ENCODE measurements at places on chromosomes 12 and 14. TPM values are rescaled to one million over a fixed set of nuclear protein-coding genes. Genes with fewer than 3 reads are reported as not detected.

HPD gene
- total RNA-seq: not detected

GRCh38 chr14:68020493-68020892, 200.9 kb downstream of the RAD51B start:
- DNase-seq: no peak

- DNase-seq: no peak
Measured at GRCh38 chr14:96096639-96097610, 57.8 kb downstream of the C14orf132 start.

DNA sequence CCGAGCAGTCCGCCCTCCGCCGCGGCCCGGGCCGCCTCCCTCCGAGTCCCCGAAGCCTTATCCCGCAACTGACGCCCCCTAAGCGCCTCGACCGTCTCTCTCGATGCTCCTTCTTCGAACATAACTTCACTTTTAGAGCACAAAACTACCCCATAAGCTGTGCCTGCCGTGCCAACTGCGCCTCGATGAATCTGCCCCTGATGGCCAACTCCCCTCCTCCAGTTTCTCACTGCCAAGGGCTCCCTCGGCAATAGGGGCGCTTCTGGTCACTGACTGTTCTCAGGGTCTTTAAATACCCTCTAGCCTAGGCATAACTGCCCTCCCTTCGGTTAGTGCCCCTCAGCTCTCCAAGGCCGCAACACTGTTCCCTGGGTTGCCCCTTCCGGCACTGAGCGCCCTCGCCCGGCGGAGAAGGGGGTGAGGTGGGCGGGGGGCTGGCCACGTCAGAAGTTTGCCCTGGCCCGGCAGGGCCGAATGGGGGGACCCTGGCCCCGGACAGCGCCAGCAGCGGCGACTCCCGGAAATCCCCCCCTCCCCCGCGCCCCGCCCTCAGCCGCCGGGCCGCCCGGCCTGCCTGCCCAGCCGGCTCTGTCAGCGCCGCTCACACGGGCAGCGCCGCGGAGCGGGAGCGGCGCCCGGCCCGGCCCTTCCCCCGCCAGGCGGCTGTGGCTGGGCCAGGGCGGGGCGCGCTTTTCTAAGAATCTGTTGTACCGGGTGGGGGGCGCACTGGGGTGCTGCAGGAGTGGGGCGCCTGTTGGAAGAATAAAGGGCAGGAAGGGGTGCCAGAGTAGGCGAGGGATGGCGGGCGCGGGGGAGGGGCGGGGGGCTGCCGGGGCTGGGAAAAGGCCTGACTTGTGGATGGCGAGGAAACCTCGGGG, 10.6 kb downstream of the RARG start:
- DNase-seq: peak; percentile 50

DNA sequence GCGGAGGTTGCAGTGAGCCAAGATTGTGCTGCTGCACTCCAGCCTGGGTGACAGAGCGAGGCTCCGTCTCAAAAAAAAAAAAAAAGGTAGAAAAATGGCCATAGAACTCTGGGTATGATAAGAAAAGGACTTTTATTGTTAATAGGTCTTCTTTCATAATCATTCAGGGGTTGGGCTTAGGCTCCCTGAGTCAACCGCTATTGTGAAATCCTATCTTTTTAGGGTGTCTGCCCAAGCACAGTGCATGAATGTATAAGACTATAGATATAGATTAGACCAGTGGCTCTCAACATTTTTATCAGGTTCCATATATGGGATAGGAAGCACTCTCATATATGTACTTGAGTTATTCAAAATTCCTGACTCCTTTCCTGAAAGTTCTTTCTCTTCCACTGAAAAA, 48.7 kb upstream of the USP15 start:
- no peak for DNase-seq

- DNase-seq: peak; percentile 69
Measured at GRCh38 chr12:25130741-25131188, 64.2 kb downstream of the DNAI7 start.

C12orf56 gene
- total RNA-seq: 0.19 TPM

KRT2 gene
- not detected for total RNA-seq

DNA sequence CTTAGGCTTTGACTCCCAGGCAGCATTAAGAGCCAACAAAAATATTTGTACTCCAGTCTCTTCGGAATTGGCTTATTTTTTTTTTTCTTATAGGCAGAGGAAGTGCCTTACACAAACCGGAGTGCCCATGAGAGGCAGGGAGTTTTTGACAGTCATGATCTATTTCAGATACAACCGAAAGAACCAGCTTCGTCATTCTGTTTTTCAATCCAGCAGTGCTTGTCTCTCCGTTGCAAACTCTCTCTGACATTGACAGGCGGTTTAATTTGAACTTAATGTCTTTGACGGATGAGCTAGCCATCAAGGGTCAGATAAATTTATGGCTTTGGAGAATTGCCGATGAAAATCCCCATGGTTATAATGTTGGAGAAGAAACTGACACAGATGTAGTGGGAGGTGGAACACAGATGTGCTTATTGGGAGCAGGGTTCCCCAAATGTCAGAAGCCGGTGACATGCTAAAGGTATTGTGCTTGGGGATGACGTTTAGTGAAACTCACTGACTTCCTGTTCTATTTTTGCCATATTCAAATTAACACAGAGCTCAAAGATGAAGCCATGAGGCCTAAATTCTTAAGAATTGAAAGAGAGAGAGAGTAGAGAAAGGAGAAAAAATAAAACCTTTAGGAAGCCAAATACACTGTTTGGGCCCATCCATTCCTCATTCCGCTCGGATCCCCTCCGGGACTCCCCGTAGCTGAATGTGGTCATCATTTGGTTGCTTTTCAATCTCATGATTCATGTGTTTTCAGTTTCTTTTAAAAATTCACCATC, 59.7 kb downstream of the PLXNC1 start:
- DNase-seq: no peak

- peak; percentile 86 for DNase-seq
Measured at GRCh38 chr12:103827911-103828391, 13.1 kb downstream of the NT5DC3 start.

AICDA gene
- 1.1 TPM for total RNA-seq

- no peak for DNase-seq
Measured at GRCh38 chr14:49945448-49946319, 52.8 kb downstream of the ARF6 start.

GRCh38 chr12:82665142-82665923, 21.4 kb upstream of the TMTC2 start:
- no peak for DNase-seq

TTC9 gene
- 0.05 TPM for total RNA-seq

DNA sequence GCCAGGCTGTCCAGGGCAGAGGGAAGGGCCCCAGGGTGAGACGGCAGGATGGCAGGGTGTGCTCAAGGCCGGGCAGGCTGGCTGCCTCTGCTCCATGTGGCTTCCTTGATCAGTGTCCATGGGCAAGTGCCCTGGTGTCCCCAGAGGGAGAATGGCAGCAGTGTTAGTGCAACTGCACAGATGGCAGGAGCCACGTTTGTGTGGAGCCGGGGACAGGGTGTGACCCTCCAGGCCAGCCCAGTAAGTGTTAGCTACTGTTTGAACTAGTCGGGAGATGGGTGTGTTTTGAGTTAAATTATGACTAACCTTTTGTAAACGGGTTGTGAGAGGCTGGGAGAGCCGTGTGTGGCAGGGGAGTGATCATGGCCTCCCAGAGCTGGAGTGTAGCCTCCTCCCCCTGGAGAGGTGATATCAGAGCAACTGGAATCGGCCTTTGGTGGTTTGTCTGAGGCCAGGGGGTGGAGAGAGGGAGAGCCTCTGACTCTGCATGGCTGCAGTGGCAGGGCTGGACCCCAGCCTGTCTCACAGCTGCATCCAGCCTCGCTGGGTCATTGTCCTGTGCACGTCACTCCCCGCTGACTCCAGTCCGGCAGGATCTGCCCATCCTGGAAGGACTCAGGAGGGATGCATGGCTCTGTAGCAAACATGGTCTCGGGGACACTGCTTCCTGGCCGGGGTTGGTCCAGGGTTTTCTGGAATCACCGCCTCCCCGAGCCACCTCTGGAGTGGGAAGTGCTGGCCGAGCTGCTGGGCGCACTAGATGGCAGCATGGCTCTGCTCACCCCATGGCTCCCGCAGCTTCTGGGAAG, 27.8 kb downstream of the AACS start:
- DNase-seq: no peak

AKAP6 gene
- total RNA-seq: 2.6 TPM

GRCh38 chr12:27915021-27915420, 57.5 kb downstream of the PTHLH start:
- no peak for DNase-seq

MANSC4 gene
- total RNA-seq: 0.37 TPM

- peak; percentile 48 for DNase-seq
Measured at GRCh38 chr14:77409131-77409533, 14.2 kb downstream of the NOXRED1 start.

DNA sequence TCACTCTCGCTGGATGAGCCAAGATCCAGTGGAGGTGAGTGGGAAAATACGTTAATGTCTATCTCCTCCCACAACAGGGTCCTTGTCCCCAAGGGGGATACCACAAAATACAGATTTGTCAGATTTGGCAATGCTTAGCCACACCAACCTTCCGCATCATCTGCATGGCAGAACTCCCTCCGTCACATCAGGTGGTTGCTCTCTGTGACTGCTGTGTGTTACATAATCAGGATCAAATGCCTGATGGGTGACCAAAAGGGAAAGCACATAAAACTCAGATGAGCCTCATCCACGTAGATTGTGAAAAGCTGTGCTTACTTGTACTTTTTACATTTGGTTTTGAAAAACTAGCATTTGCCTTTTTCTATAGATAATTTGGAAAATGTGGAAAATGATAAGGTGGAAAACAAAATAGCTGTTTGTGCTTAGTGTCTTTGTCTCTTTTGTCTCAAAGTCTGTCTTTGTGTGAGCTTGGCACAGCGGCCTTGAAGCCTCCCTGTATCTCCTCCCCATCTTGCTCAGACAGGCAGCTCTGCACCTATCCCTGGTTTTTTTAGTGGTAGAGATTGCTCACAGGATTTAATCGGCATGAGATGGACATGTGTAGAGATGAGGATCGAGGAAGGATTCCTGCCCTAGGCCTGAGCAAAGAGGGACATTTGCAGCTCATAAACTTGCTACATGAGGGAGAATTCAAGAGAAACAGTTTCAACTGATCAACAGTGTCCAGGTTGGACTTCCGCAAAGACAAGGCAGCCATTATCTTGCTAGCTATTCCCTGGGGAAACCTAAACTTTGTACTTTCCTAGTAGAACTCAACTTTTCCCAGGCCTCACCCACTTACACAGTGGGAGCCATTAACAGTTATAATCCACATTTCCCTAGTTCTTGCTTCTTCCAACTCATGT, 3.6 kb upstream of the FGF6 start:
- DNase-seq: peak; percentile 22

SH2B3 gene
- 57.1 TPM for total RNA-seq

AMDHD1 gene
- total RNA-seq: 1.1 TPM

RNU4-1 gene
- total RNA-seq: not detected

- DNase-seq: peak; percentile 27
Measured at GRCh38 chr14:61470261-61470960, 149.0 kb downstream of the PRKCH start.

NPFF gene
- total RNA-seq: not detected

PPP1R13B gene
- total RNA-seq: 3.2 TPM

- no peak for DNase-seq
Measured at GRCh38 chr14:78631551-78631950, 461.4 kb downstream of the NRXN3 start.

TAS2R19 gene
- 0.55 TPM for total RNA-seq

KRT75 gene
- total RNA-seq: not detected

DNA sequence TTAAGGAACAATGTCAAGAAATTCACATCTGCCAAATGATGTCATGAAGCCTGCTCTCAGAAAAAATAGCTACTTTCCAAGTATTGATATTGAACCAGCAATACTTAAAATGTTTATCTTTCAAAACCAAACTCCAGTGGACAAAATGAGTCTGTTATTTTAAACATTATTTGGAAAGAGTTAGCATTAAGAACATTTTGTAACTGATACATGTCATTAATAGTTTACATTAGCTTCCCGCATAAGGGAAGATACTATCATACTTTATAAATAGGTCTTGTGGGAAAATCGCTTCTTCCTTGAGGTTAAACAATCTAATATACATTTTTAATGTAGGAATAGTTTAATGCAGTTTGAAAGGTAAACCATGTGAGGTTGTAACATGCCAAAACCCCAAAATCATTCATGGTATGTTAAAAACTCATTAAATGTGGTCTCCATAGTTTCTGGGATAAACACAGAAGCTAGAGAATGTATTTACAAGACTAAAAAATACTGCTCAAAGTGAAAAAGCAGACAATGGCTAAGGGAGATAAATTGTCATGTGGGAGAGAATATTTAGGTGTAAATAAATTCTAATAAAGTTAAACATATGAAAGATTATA, 73.4 kb upstream of the ATP2B1 start:
- DNase-seq: no peak

GRCh38 chr12:114936148-114937079, 252.4 kb upstream of the TBX3 start:
- peak; percentile 22 for DNase-seq

DNA sequence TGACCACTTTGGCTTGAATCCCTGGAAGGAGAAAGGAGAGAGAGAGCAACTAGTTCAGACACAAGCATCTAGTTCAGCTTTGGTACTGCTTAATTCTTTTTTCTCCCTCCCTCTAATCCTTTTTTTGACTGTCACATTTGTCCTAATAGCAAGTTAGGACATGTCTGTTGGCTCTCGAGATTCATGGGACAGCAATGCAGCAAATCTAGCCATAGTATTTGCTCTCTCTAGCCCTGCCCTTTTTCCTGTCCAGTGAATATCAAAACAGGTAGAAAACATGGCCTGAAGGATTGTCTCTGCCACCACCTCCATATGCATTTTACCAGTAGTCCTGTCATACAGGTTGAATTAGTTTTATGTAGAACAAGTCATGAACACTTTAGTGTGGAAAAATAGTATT, 116.4 kb downstream of the PTPRB start:
- DNase-seq: no peak

DNA sequence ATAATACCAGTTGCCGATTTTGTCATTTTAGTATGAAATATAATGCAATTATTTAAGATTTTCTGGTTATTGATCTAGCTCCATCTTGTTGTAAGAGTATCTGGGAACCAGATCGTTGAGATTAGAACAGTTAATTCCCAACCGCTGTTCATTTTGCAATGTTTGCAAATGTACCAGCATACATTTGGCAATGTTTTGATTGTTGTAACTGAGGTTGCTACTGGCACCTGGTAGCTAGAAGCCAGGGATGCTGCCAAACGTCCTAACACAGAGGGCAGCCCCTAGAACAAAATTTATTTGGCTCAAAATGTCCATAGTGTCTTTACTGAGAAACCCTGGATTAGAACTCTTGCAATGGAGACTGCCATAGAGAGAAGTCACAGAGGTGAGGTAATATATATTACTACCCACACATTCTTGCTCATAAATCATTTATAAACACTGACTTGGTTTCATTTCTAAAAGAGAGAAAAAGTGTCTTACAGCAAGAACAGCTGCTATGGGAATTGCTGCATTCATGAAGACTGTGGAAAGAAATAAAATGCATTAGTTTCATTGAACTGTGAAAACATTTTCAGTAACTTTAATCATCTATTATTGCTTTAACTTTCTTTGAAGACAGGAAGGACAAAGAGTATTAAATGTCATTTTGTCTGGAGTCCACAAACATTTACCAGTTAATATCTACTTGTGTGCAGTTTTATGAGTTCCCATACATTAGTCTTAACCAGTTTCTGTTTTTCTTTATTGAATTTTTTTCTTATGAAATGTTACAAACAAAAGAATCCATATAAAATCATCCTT, 46.2 kb downstream of the ABCC9 start:
- no peak for DNase-seq

Data from SK-MEL-5 (cell line).